ENCODE measurements at places on chromosomes 16 and 17.

DNA sequence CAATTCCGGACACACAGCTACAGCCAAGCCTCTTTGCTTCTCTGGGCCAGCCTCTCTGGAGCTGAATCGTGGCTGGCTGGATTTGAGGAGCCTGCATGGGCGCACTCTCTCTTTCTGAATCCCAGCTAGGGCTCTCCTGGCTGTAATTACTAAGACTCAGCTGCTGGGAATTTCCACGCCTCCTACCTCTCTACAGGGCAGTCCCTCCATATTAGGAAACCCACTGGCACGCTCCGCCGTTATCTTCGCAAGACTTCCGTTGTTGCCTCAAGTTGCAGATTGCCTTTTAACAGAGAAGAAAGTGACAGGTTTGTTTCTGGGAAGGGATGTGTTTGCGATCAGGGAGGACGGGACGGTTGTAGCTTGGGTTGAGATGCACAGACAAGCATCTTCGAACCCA lies 188.4 kb upstream of the NLRP1 start:
- no peak for DNase-seq

- no peak for DNase-seq
These were observed 9.3 kb downstream of the CPHXL2 start for GRCh38 chr16:75667503-75667902.

GRCh38 chr16:23578101-23578830 lies 17.9 kb downstream of the NDUFAB1 start:
- no peak for DNase-seq

GRCh38 chr17:81487487-81488275 lies 24.9 kb downstream of the ACTG1 start:
- DNase-seq: peak; percentile 72

GRCh38 chr17:63701868-63702720 lies 2.2 kb upstream of the LIMD2 start:
- peak; percentile 83 for DNase-seq

- no peak for DNase-seq
These were observed 33.7 kb downstream of the LITAFD start for GRCh38 chr16:8915722-8916301.

GRCh38 chr16:86593913-86594620 lies 15.7 kb downstream of the FOXL1 start:
- no peak for DNase-seq

DNA sequence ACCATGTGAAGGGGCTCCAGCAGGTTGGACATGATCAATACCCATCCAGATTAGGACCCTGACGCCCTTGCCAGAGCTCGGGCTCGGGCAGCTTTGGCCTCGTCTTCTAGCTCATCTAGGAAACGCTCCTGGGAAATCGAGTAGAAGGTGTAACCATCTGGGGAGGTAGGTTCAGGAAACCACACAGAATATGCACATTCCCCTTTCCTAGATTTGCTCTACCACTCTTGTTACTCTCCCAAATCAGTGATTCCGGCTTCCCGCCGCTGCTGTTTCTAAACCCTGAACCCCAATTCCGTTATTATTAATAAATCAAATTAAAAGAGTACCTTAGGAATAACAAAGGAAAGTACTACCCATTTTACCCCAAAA lies 507 bp downstream of the COA3 start:
- no peak for DNase-seq

DNA sequence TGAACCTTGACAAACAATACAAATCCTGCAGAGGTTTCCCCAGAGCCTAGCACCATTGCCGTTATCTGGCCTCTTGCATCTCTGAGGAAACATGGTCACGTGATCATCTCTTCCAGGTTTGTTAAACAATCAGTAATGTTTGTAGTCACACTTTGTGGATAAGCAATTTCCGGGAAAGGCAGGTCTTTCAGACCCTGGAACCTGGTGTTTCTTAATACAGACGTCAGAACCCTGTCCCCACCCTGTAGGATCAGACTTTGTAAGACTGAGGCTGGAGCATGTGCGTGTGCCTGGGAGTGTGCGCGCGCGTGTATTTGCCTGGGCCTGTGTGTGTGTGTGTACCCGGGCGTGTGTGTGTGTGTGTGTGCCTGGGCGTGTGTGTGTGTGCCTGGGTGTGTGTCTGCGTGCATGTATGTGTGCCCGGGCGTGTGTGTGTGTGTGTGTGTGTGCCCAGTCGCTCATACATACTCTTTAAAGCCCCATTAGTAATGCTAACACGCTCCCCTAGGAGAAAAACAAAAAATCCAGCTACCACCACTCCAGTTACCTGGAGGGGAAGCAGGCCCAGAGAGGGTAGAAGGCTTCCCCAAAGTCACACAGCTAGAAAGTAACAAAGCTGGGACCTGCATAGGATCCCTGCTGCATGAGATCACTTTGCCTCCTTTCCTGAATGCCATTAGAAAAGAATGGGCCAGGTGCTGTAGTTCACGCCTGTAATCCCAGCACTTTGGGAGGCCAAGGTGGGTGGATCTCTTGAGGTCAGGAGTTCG lies 5.3 kb downstream of the CTNS start:
- DNase-seq: no peak

DNA sequence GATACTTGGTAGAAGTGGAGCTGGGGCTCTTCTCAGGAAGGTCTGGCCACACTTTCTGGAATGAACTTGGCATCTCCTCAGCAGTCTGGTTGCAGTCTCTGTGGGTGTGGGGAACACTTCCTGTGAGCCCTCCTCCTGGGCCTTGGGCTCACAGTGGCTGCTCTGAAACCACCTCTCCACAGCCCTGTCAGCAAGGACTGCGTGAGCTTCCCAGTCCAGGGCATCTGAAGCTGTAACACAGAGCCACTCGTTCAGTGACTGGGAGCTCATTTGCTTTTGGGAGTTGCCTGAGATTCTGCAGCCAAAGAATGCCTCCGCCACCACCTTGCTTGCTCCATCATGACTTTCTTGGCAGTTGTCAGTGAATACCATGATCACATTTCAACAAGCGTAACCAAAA lies 60.0 kb downstream of the CLEC16A start:
- no peak for DNase-seq

- no peak for DNase-seq
These were observed 60.5 kb upstream of the MYOCD start for GRCh38 chr17:12605222-12605621.

DNA sequence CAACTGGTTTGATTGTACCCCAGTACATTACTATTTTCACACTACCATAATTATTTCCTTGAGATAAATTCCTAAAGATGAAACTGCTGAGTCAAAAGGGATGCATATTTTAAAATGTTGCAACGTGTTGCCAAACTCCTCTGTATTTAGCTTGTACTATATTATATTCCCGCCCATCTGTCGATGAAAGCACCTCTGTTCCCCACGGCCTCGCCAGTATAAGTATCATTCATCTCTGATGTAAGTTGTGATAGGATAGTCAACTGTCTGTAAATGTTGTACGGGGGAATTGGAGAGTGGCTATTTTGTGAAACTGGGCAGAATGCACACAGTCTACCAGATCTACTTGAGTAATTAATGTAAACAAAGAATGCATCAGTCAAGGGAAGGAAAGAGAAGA lies 47.7 kb upstream of the TNRC6A start:
- DNase-seq: no peak

DNA sequence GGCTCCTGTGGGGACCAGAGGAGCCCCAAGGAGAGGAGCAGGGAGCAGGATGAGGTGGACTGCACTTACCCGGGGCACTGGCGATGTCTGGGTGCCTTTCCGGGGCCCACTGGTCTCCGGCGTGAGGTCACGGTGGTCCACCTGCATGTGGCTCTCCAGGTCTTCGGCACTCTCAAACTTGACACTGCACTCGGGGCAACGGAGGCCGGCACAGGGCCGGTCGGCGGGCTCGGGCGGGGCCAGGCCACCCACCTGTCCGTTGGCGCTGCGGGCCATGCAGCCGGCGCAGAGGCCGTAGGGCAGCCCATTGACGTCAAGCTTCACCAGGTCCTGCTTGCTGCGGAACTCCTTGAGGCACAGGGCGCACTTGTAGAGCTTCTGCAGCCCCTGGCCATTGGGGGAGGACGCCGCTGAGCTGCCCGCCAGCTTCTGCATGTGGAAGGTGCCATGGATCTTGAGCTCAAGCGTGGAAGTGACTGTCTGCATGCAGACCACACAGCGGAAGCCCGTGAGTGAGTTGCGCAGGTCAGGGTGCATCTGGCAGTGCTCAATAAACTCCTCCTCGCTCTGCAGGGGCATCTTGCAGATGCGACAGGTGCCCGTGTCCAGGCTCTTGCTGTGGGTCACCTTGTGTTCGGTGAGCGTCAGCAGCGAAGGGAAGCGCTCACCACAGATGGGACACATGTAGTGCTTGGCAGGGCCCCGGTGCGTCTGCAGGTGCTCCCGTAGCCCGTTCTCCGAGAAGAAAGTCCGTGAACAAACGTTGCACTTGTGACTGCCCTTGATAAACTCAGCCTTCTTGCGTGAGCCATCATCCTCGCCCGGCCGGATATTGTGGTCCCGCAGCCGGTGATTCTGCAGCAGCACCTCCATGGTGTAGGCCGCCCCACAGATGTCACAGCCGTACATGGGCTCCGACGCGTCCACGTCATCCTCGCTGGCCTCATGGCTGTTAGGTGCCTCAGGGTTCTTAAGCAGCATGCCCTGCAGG lies 220.0 kb downstream of the ZNF423 start:
- DNase-seq: no peak

DNA sequence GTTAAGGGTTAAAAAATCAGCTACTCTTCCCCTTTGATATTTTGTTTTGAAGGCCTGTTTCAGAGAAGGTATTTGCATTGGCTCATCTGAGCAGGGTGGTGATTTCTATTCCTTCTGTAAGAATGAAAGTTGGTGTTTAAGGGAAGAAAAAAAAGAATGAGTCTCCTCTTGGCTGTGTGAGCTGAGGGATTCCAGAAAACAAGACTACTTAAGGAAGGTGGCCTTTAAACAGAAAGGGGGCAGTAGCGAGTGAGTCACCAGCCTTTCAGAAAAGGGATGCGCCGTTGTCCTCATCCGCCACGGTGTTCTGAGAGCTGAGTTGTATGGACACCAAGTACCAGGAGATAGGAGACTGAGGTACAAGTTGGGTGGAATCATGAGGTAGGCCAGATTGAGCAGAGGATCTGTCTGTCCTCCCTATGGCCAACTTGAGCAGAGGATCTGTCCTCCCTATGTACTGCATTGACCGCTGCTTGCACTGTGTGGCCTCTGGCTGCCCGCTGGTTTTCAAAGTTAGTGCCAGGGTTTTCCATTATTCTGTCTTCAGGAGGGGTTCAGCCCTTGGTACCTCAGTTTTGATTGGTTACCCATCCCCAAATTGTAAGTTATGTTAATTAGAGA lies 8.2 kb downstream of the PRKCA start:
- no peak for DNase-seq

DNA sequence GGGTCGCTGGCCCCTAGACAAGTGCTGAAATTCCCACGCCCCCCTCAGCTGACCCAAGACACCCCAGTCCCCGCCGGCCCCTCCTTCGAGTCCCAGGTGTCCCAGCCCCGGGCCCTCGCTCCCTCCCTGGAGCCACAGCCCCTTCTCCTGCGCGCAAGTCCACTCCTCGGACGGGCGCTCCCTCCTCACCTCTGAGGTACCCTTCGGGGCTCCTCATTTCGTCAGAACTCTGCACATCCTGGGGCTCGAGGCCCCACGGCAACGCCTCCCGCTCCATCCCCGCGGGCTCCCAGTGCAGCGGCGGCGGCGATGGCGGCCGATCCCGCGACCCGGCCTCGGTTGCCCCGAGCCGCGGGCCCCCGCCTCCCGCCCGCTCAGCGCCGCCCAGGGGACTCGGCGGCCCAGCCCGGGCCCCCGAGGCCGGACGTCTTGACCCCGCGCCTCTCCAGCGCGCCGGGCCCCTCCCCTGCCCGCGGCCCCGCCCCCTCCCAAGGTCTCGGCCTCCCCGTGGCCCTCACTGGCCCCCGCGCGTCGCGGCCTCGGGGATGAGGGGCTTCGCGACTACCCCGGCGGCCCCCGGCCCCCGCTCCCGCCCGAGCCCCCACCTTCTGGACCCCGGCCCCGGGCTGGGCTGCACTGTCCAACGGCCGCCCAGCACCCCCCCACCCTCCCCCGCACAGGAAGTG lies at the start of gene ZNF768:
ZNF768 (minus strand) TSS at position 430 of the 686 bp plus-strand sequence; CDS start at position 277, 153 bp downstream.
- DNase-seq: no peak

GRCh38 chr17:77783991-77784820 lies 174.3 kb upstream of the TNRC6C start:
- peak; percentile 73 for DNase-seq

DNA sequence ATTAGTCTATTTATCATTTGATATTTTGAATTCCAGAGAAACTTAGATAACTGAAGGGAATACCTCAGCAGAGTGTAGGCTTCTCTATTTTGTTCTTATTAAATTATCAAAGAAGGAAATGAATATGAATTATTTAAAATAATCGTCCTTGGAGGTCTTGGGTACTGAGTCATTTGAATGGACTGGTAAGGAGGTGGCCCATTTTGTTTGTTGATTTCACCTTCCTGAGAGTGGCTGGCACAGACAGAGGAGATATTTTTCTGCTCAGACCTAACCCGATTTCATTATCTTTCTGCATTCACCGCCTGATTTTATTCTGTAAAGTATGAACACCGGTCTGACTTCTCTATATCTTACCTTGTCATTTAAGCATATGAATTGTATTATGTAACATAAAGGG lies 88.0 kb downstream of the USP22 start:
- DNase-seq: no peak

DNA sequence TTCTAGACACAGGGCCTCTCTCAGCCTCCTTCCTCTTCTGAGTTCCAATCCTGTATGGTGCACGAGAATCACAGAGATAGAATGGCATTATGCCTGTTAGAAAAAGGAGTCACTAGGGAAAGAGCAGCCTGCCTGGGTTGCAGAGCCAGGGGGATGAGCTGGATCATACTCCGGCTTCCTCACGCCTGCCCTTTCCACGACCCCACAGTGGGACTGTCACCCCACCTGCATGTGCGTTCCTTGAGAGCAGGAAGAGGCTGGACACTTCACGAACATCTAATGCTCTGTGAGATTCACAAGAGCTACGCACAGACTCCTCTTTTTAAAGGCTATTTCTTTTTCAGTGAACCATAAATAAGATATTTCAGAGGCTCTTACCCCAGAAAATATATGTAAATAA lies 54.8 kb downstream of the N4BP1 start:
- no peak for DNase-seq

GRCh38 chr17:57629886-57630285 lies 115.2 kb downstream of the CCDC182 start:
- no peak for DNase-seq

DNA sequence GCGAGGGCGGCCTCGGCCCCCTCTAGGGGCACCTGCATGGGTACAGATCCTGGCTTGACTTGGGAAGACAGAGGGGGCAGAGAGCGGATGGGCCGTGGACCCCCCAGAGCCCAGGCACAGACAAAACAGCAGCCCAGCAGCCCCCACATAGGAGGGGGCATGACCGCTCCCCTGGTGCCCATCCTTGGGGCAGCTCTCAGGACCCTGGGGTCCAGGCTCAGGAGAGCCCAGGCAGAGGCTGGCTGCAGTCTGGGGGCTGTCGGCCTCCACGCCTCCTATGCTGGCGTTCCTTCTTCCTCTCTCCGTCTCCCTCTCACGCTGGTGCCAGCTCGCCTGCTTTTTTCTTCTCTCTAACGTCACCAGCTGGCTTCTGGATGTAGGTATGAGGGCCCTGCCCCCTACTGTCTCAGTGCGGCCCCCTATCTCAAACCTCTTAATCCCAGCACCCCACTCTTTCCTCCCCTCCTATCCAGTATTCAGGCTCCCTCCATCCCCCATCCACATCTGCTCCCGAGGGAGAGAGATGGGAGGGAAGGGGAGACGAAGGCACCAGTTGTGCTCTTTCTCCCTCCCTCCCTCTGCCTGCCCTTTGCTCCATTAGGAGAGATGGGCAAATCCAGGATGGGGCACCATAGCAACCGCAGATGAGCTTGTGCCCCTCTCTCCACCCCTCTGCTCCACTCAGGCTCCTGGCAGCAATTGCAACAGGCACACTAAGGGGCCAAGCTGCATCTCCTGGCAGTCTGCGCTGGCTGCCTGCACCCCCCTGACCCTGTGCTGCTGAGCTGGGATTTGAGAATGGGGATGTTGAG lies at the start of gene GPR179:
GPR179 (minus strand) TSS at position 349 of the 812 bp plus-strand sequence; CDS start at position 182, 167 bp downstream.
- no peak for DNase-seq
